ENCODE measurements at places on chromosomes 1 and 21.

- DNase-seq = no peak
- H3K4me1 ChIP-seq = no peaks in the 10 kb centered on the region
- peaks cover 94% of the 10 kb centered on the region for H3K27me3 ChIP-seq
- no peak overlapping the region for H3K4me3 ChIP-seq
- H3K36me3 ChIP-seq = no peaks in the 10 kb centered on the region
- H3K27ac ChIP-seq = no peak overlapping the region
Observed at GRCh38 chr1:63305043-63305442, 17.3 kb upstream of the FOXD3 start.

DNA sequence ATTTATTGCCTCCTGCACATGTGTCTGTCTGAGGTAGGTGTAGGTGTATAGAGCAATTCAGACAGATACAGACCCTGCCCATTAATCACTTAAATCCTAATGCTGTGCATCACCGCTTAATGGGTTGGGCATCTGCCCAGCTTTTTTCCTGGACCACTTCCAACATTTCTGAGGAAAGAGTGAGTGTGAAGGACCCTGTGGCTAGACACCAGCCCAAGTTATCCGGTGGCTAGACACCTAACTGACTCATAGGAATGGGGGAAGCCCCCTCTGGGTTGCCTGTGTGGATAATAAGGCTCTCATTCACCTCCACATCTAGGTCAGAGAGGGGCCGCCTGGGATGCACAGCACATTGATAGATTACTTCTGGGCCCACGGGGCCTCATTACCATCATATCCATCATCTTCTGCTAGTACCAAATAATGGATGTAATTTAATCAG, 121.1 kb upstream of the RAVER2 start:
- no peaks in the 10 kb centered on the region for H3K36me3 ChIP-seq
- no peak for DNase-seq
- H3K27me3 ChIP-seq = no peaks in the 10 kb centered on the region
- no peak overlapping the region for H3K4me3 ChIP-seq
- H3K4me1 ChIP-seq = peaks cover 15% of the 10 kb centered on the region

DNA sequence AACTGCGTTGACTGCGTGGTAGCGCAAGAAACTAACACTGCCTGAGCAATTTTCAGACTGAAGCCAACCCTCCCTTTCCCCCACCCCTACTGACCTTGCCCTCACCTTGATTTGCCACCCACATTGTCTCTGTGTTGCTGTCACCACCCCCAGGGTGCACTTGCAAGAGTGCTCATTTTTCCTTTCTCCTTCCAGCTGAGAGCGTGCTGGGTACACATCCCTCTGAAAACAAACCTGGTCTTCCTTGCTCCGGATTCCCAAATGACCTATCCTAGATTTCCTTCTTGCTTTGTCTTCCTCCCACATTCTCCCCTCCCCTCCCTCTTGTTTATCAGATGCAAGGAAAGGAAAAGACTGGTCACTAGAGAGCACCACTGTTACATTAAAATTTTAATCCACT, 24.2 kb downstream of the MPZ start:
- H3K4me3 ChIP-seq = no peak overlapping the region
- peaks cover 4% of the 10 kb centered on the region for H3K27me3 ChIP-seq
- no peaks in the 10 kb centered on the region for H3K4me1 ChIP-seq
- H3K36me3 ChIP-seq = no peaks in the 10 kb centered on the region
- no peak for DNase-seq

GRCh38 chr1:205976708-205977401, 26.3 kb downstream of the RAB7B start:
- no peaks in the 10 kb centered on the region for H3K36me3 ChIP-seq
- peak overlapping the region; percentile 90 for H3K27ac ChIP-seq

DNA sequence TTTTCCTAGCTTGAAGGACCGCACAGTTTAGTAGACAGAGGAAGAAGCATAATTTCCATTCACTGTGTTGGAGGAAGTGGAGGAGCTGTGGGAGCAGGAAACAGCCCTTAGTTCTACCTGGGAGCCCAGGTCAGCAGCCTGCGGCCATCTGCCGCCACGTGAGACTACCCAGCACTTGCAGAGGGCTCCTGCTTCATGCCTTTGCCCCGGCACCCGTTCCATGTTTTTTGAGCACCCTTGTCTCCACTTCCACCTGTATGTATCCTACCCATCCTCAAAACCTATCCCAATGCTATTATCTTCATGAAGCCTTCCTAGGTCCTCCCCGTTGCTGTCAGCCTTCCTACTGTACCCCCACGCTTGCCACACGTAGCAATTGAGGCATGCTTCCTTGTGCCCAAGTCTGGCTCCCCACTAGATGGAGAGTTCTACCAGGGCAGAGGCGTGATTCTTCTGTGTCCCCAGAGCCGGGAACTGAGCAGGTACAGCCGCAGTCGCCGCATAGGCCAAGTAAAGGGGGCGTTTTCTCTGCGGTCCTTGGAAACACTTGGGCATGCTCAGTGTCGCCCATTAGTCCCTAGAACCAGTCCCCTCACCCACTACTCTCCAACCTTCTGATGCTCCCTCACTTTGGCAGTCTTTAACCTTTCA, 1.9 kb downstream of the SLC6A9 start:
- H3K27me3 ChIP-seq = no peaks in the 10 kb centered on the region
- no peak for DNase-seq
- H3K27ac ChIP-seq = peak overlapping the region; percentile 78
- peak overlapping the region; percentile 93 for H3K4me3 ChIP-seq
- H3K4me1 ChIP-seq = peaks cover 27% of the 10 kb centered on the region

- H3K27me3 ChIP-seq = no peaks in the 10 kb centered on the region
- H3K27ac ChIP-seq = no peak overlapping the region
- H3K4me1 ChIP-seq = no peaks in the 10 kb centered on the region
- DNase-seq = no peak
- no peaks in the 10 kb centered on the region for H3K36me3 ChIP-seq
Observed at GRCh38 chr1:40971966-40972365, 7.5 kb upstream of the CTPS1 start.

DNA sequence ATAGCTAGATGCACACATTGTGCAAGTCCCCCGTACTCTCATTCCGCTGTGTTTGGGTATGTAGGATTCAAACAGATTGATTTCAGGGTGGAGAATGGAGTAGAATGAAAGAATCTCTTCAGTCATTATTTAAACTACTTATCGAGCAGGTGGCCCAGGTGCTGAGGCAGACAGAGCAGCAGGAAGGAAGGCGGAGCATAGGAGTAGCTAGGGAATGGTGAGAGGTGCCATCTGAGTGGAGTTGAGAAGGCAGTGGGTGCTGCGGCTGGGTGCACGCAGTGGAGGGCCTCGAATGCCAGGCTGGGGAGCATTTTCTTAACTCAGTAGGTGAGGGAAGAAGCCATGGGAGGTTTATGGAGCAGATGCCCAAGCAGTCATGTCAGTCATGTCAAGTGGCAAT, 45.2 kb upstream of the CD101 start:
- peaks cover 4% of the 10 kb centered on the region for H3K36me3 ChIP-seq
- no peak overlapping the region for H3K4me3 ChIP-seq
- H3K4me1 ChIP-seq = peaks cover 73% of the 10 kb centered on the region
- H3K27me3 ChIP-seq = no peaks in the 10 kb centered on the region

- no peak overlapping the region for H3K27ac ChIP-seq
- H3K36me3 ChIP-seq = no peaks in the 10 kb centered on the region
- H3K27me3 ChIP-seq = no peaks in the 10 kb centered on the region
- H3K4me3 ChIP-seq = no peak overlapping the region
- DNase-seq = no peak
- H3K4me1 ChIP-seq = peaks cover 27% of the 10 kb centered on the region
Observed at GRCh38 chr1:205286335-205286950, 35.1 kb downstream of the NUAK2 start.

DNA sequence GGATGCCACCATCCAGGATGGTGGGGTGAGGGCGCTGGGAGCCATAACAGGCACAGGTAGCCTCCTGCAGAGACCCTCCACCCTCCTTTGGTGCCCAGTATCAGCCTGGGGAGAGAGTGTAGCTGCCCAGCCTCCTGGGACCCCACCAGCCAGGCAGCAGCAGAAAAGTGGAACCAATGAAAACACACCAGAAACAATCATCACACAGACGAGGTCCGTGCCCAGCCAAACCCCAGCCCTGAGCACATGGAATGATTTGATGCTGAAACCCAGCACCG, 285.1 kb downstream of the PTPRU start:
- H3K36me3 ChIP-seq = no peaks in the 10 kb centered on the region
- H3K4me1 ChIP-seq = no peaks in the 10 kb centered on the region
- no peak overlapping the region for H3K4me3 ChIP-seq

DNA sequence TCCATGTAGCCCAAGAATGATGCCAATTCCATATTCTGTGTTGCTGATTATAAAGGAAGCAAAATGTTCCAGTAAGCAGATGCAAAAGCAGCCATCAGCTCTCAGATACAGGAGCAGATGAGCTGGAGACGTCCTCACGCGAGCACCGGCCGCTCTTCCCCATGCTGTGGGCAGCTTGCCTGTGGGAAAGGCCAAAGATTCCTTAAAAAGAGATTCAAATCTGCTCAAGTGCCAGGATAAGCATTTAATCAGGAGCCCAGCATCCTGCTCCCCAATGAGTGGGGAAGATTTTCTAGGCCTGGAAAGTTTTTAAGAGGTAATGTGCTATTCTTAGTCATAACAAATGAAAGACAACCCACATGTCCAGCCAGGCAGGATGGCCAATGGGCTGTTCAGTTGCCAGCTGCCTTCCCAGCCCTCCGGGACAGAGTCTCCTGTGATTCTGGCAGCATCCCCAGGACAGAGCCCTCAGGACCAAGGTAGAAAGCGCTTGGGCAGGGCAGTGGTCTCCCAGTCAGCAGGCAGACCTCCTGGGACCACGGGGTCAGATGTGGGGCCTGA, 108.2 kb upstream of the TMPRSS2 start:
- no peak overlapping the region for H3K4me3 ChIP-seq
- H3K36me3 ChIP-seq = no peaks in the 10 kb centered on the region
- peak overlapping the region; percentile 12 for H3K27ac ChIP-seq

DNA sequence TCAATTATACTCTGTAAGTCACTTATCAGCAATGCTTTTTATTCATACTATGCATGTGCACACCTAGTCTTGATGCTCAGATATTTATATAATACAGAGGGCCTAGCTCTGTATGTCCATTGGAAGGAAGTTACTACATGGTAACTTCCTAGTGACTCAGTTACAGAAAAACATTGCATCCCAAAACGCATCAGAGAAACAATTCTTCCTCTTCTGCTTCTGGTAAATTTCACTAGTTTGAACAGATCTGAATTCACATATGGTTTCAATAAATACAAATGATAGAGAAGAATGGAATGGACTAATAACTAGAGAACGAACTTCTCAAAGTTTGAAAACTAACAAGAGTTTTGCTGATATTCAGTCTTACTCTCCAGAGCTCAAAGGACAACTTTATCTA, 811.3 kb upstream of the ADGRL2 start:
- DNase-seq = no peak
- H3K4me3 ChIP-seq = no peak overlapping the region
- no peaks in the 10 kb centered on the region for H3K27me3 ChIP-seq

DNA sequence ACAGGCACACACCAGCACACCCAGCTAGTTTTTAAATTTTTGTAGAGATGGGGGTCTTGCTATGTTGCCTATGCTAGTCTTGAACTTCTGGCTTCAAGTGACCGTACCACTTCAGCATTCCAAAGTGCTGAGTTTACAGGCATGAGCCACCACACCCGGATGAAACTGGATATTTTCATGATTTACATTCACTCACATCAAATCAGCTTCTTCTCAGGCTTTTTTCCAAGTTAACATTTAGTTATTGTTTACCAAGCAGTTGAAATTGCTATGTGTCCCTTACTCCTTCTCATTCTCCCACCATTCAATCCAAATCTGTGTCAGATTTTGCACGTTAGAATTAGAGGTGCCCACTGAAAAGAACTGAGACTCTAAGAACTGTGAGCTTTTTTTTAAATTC, 18.4 kb downstream of the RIT1 start:
- peak overlapping the region; percentile 83 for H3K27ac ChIP-seq
- H3K4me3 ChIP-seq = peak overlapping the region; percentile 6

DNA sequence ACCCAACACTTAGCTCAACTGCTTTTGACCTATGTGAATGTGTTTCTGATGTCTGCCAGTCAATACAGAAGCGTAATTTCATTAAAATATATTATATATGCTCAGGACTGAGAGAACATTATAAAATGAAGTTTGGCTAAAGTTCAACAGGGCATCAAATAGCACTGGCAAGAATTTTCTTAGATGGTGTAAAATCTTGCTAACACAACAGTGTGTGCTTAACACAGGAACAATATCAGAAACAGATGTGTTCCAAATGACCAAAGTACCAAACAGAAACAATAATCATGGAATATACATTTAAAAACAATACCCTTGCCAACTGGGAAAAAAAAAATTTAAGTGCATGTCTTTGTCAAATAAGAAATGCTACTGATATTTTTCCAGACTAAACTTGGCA, 10.4 kb upstream of the LHX8 start:
- H3K27ac ChIP-seq = no peak overlapping the region
- DNase-seq = no peak
- H3K27me3 ChIP-seq = peaks cover 86% of the 10 kb centered on the region
- no peak overlapping the region for H3K4me3 ChIP-seq
- peaks cover 5% of the 10 kb centered on the region for H3K4me1 ChIP-seq

- no peak overlapping the region for H3K27ac ChIP-seq
- DNase-seq = no peak
- peaks cover 12% of the 10 kb centered on the region for H3K4me1 ChIP-seq
- peaks cover 69% of the 10 kb centered on the region for H3K27me3 ChIP-seq
Observed at GRCh38 chr21:44723177-44724131, 12.1 kb upstream of the TSPEAR start.

DNA sequence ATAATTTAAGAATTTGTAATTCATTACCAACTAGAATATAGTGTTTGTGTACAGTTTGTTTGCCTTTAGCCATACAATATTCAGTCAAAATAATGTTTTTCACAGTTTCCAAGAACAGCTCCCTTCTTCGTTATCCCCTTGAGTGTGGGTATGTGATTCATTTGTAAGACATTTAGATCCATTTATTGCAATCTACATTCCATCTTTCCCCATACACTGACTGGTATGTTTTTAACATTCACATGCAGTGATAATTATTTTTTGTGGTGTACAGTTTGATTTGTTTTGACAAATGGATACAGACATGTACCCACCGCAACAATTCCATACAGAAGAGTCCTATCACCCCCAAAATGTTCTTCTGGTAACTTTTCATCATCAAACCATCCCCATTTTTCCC, 589.1 kb upstream of the ADAMTS5 start:
- no peaks in the 10 kb centered on the region for H3K27me3 ChIP-seq
- no peak overlapping the region for H3K4me3 ChIP-seq
- H3K36me3 ChIP-seq = no peaks in the 10 kb centered on the region
- no peak for DNase-seq

- H3K27ac ChIP-seq = no peak overlapping the region
- H3K27me3 ChIP-seq = no peaks in the 10 kb centered on the region
- peak overlapping the region; percentile 83 for H3K4me3 ChIP-seq
- H3K4me1 ChIP-seq = peaks cover 52% of the 10 kb centered on the region
- H3K36me3 ChIP-seq = no peaks in the 10 kb centered on the region
Observed at GRCh38 chr1:95119273-95119672, 2.1 kb downstream of the TLCD4 start.

- H3K4me1 ChIP-seq = peaks cover 16% of the 10 kb centered on the region
- no peaks in the 10 kb centered on the region for H3K27me3 ChIP-seq
- H3K36me3 ChIP-seq = no peaks in the 10 kb centered on the region
Observed at GRCh38 chr1:64632936-64633335, 111.9 kb upstream of the RAVER2 start.

- H3K27ac ChIP-seq = no peak overlapping the region
- no peak overlapping the region for H3K4me3 ChIP-seq
- no peak for DNase-seq
- no peaks in the 10 kb centered on the region for H3K36me3 ChIP-seq
Observed at GRCh38 chr21:25126564-25126963, 480.7 kb downstream of the MRPL39 start.

- H3K4me1 ChIP-seq = peaks cover 83% of the 10 kb centered on the region
- H3K27ac ChIP-seq = peak overlapping the region; percentile 86
- no peaks in the 10 kb centered on the region for H3K27me3 ChIP-seq
- no peaks in the 10 kb centered on the region for H3K36me3 ChIP-seq
- peak overlapping the region; percentile 17 for H3K4me3 ChIP-seq
Observed at GRCh38 chr1:223708651-223709268, 3.6 kb upstream of the CAPN2 start.

GRCh38 chr1:19651141-19651737, 7.1 kb downstream of the NBL1 start:
- H3K4me3 ChIP-seq = peak overlapping the region; percentile 40
- H3K4me1 ChIP-seq = peaks cover 89% of the 10 kb centered on the region
- H3K27ac ChIP-seq = peak overlapping the region; percentile 83
- DNase-seq = peak; percentile 59

All from left ventricle myocardium inferior (tissue), 1 donor.